Right cardiac atrium (tissue), 5 donors: ENCODE measurements at places on chromosomes 3 and 15. TPM values are rescaled to one million over a fixed set of nuclear protein-coding genes. Genes with fewer than 3 reads are reported as not detected.
A peak's percentile ranks its signal among the peaks of the same experiment; 100 is the strongest.

GRCh38 chr3:85498177-85498576 is 539.4 kb downstream of the CADM2 start:
- DNase-seq: no peak

The SLC6A11 gene
- not detected for total RNA-seq

The CLASP2 gene
- 55.3 TPM for total RNA-seq

The RPL4 gene
- 1,717 TPM for total RNA-seq

- no peak for DNase-seq
These were observed 592 bp downstream of the MOBP start for GRCh38 chr3:39468108-39468436.

The GLDN gene
- total RNA-seq: 6.6 TPM

The VGLL3 gene
- 10.9 TPM for total RNA-seq

DNA sequence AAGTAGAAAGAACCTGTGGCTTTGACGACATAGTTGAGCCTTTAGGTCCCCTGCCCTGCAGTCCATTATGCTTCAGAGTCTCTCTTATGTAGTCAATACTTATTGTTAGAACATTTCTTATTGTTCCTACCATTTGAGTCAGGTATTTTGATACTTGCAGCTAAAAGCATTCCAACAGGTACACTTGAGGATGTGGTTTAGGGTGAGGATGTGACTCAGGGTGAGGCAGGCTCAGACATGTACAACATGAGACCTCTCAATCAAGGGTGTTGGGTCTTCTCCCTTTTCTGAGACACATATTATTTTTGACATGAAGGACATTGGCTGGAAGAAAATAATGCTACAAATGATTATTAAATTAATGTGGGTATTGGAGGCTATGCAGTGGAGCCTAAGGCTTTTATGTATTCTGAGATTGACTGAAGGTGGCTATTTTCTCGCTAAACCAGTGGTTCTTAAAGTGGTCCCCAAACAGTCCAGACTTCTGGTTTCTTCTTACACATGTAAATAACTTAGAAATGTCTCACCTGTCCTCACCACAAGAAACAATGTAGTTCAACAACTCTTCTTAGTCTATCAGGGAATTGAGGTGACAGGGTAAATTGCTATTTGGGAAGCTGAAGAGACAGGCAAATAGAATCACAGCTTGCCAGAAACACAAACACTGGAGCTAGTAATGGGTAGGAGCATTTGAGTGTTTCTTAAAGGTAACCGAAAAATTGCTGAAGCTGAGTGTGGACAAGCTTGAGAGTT is 135.5 kb upstream of the ZPLD1 start:
- DNase-seq: no peak

DNA sequence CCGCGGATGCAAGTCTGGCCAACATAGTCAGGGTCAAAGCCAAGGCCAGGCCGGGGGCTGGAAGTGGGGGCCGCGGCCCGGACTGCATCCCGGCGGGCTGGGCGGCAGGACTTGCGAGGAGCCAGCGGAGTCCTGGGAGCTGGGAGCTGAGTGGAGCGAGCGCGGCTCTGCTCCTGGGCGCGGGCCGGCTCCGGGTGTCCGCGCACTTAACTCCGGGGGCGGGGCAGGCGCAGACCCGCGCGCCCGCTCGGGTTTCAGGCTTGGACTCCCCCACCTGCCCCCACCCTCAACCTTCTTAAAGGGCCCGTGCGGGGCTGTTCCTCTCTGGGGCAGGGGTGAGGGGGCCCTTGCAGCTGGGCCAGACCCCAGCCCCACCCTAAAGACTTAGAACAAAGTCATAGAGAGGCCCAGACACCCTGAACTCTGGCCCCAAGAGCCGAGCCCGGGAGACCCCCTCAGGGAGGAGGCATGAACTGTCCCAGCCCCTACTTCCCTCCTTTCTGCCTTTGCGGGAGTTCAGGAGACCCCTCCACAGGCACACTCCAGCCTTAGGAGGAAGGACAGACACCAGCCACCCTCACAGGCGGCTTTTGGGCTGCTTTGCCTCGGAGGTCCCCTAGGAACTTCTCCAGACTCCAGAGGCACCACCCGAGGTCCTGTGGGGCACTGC is at the start of gene CSPG4:
Gene CSPG4 (minus strand): TSS at position 181 of the 670 bp plus-strand sequence. CDS start 93 bp downstream, at position 88.
- peak; percentile 92 for DNase-seq

The REC114 gene
- total RNA-seq: 5.1 TPM

- no peak for DNase-seq
These were observed 43.0 kb downstream of the FBN1 start for GRCh38 chr15:48602358-48603122.

DNA sequence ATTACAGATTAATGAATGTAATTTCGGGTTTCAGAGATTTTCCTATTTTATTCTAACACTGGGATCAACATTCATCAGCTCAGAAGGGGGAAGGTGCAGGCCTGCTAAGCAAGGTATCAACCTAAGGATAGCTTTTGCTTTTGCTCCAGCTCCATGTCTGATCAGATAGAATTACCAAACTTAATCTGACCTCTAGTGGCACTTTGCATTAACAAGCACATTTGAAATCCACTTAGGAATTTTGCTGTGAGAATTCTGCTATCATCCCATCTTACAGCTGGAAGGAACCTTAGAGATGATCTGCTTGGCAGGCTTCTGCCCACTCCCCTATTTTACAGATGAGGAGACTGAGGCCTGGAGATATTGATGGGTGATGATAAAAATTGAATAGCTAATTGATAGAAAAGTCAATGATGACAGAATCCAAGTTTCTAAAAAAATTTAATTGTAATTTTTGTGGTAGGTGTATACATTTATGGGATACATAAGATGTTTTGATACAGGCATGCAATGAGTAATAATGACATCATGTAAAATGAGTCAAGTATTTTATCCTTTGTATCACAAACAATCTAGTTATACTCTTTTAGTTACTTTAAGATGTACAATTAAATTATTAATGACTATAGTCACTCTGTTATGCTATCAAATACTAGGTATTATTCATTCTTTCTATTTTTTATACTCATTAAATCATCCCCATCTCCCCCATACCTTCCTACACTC is 209.2 kb upstream of the ZPLD1 start:
- no peak for DNase-seq

- no peak for DNase-seq
These were observed 118.6 kb upstream of the PRR20G start for GRCh38 chr3:127406309-127407025.

The FETUB gene
- total RNA-seq: not detected

The RTP1 gene
- not detected for total RNA-seq

- no peak for DNase-seq
These were observed 67.9 kb upstream of the AKAP13 start for GRCh38 chr15:85312486-85312885.

DNA sequence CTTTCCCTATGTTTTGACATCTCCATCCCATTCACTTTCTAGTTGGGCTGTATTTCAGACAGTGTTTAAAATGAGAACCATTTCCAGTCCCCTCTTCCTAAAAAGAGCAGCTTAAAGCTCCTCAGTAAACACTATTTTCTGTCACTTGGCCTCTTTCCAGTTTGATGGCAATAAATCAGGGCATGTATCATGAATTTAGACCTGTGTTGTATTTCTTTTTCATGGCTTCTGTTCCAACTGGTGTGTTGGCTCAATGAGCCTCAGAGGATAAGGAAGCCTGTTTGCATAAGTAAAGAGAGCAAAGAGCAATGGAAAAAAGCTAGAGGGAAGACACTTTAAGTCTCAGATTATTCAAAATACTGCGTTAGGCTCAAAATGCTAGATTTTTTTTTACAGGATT is 7.2 kb downstream of the CCDC80 start:
- no peak for DNase-seq

DNA sequence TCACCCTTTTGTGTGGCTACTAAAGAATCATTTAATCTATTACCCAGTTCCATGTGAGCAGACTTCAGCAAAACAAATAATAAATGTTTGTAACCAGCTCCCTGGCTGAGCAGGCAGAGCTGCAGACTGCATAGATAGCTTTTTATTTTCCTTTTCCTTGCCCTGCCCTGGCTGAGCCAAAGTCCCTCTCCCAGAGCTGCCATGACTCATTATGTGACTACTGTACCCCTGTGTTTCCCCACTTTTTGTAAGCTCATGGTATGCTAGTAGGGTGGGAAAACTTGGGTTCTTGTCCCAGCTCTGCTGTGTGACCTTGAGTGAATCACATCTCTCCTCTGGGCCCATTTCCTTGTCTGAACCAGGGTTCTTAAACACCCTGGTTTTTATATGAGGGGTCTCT is 127.5 kb downstream of the CLSTN2 start:
- DNase-seq: no peak

DNA sequence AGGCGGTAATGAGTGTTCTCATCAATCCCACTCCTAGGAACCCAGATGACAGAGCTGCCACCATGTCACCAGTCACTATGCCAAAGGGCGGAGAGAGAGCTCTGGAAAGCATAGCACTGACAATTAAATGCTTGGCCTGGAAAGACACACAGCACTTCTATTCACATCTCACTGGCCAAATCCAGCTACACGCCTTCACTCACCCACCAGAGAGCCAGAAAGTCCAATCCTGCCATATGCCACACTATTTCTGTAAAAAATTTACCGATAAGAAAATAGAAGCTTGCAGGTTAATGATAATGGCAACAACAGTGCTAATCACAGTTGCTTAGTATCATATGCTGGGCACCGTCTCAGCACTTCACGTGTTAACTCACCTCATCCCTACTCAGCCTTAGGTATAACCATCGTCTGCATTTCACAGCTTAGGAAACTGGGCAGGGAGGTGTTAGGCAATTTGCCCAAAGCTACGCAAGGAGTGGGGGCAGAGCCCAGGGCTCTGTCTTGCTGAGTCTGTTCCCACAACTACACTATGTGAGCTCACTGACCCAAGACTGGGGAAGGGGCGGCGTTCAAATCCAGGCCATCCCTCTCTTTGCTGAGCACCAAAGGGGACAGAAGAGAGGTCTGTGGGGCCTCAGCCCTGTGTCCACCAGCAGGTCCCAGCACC is 16.5 kb downstream of the KLHL25 start:
- DNase-seq: peak; percentile 63

DNA sequence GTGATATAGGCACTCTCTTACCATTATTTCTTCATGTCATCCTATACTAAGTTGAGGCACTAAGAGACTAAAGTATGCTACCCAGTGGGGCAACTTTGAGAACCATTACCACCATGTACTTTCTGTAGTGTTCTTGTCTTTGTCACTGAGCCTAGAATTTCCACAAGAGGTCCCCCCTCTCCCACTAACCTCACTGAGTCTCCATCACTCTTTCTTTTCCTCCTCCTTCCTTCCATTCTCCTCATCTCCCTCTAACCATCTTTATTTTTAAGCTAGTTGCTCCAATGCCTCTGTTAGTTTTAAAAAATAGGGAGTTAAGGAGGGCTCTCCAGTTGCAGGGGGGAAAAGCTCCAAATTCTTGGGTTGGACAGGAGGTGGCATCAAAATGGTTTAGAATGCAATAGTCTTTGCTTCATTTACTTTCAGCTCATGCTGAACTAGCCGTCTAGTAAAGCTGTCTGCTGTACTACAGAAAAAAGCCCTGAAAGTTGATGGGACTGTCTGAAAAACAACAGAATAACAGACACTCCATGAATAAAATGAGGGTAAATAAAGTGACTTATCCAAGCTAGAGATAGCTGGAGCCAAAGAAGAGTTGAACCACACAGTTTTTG is 85.1 kb upstream of the MYRIP start:
- no peak for DNase-seq

GRCh38 chr3:101228441-101228840 is 91.9 kb downstream of the IMPG2 start:
- no peak for DNase-seq

DNA sequence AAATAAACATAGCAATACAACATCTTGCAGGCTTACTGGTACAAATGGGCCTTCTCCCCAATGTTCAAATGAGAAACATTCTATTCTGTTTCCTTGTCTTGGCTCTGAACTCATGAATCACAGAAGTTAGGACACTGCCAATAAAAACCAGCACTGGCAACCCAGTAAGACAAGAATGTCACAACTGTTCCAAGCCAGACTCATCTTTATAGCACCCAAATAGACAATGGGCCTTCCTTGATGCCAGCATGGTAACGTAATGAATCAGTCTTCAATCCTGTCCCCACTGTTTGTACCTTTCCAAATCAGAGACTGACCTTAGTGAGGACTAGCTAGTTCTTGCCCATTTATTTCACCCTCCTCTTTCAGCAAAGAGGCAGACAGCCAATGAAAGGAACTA is 14.1 kb upstream of the RPS17 start:
- DNase-seq: no peak

- no peak for DNase-seq
These were observed 104.9 kb upstream of the IQSEC1 start for GRCh38 chr3:13178107-13178506.

DNA sequence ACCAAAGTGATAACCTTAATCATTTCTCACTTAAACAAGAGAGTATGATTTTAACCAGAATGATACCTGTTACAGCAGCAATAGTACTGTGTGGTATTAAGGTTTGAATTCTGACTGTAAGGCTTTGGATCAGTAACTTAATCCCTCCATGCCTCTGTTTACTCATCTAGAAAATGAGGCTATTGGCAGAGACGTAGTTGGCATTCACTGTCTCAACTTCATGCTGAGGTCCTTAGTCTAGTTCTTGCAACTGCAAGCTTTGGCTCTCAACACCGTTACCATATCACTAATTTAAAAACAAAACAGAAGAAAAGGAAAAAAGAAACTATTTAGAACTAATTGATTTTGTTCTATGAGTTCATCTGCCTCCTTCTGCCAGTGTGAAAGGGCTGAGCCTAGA is 875.4 kb downstream of the MCTP2 start:
- no peak for DNase-seq

The MEGF11 gene
- total RNA-seq: 0.11 TPM

GRCh38 chr3:129305592-129306091 is 27.0 kb downstream of the HMCES start:
- DNase-seq: peak; percentile 91

- no peak for DNase-seq
These were observed 8.5 kb upstream of the ARL14 start for GRCh38 chr3:160668454-160668853.

DNA sequence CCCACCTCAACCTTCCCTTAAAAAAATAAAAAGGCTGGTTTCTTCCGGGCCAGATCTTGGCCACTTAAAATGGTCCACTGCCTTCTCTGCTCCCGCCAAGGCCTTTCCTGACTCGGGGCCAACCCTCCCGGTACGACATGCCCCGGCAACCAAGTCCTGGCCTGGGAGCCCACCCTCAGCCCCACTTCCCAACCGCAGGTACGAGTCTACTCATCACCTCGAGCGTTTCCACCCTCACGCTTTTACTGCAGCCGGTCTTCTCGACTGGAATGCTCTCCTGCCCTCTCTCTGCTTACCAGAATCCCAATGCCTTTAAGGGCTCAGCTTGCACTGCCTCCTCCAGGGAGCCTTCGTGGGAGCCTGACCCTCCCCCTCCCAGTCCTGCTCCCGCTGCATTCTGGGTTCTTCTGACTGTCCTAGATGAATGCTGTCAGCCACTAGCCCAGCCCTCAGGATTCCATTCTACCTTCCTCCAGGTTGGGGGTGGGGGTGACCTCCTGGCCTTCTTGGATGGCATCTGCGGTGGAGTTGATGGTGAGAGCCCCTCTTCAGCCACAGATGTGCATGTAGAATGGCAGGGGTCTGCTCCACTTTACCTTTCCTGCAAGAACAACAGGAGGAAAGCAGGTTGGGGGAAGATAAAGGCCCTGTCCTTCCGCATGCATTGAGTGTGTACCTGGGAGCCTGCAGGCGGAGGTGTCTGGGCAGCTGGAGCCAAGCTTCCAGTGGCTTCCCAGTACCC is 1.1 kb upstream of the CSRNP1 start:
- peak; percentile 82 for DNase-seq

GRCh38 chr15:98835876-98836275 is 171.7 kb downstream of the PGPEP1L start:
- DNase-seq: no peak
